T47D (cell line): ENCODE measurements at places on chromosomes 12 and 14.

GRCh38 chr14:61733972-61734371 lies 28.2 kb upstream of the SNAPC1 start:
- no peak for DNase-seq

DNA sequence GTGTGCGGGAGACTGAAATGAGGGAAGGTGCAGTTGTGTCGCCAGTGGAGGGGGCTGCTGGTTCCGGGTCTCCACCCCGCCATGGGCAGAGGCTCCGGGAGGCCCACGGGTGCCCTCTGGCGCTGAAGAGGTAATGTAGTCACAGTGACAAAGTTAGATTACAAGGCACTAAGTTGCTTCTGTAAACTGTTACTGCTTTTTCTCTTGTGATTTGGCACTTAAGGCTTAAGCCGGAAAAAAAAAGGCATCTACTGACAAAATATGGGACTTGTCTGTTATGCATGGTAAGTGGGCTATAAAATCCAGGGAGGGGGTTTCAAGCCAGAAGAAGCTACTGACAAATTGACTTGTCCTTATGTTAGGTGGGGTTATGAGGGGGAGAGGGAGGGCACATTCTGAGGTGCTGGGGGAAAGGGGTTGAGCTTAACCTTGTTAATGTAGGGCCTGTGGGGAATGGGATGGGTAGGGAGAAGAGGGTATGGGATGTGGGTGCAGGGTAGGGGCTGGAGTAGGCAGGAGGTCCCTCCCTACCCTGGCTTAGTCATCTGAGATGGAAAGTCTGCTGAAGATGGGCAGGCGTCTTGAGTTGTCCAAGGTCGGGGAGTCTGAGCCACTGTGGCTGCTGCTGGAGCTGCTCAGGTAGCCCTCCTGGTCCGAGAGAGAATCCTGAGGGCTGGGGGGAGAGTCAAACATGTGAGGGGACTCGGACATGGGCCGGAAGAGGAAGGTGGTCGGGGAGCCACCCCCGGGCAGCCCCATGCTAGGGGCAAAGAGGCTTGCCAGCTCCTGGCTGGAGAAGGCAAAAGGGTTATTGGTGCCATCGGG lies 3.7 kb downstream of the ZFP36L1 start:
- DNase-seq: no peak

- no peak for DNase-seq
Observed at GRCh38 chr12:129337413-129337812, 484.1 kb downstream of the GLT1D1 start.

GRCh38 chr12:455821-456220 lies 3.9 kb upstream of the B4GALNT3 start:
- DNase-seq: no peak

- DNase-seq: no peak
Observed at GRCh38 chr14:77043177-77043983, 14.9 kb upstream of the IRF2BPL start.

GRCh38 chr14:100019156-100019744 lies 46.0 kb upstream of the EVL start:
- DNase-seq: no peak

GRCh38 chr12:84502907-84503787 lies 409.5 kb downstream of the SLC6A15 start:
- DNase-seq: peak; percentile 44

- DNase-seq: peak; percentile 61
Observed at GRCh38 chr12:52655720-52656124, 3.7 kb upstream of the KRT2 start.

DNA sequence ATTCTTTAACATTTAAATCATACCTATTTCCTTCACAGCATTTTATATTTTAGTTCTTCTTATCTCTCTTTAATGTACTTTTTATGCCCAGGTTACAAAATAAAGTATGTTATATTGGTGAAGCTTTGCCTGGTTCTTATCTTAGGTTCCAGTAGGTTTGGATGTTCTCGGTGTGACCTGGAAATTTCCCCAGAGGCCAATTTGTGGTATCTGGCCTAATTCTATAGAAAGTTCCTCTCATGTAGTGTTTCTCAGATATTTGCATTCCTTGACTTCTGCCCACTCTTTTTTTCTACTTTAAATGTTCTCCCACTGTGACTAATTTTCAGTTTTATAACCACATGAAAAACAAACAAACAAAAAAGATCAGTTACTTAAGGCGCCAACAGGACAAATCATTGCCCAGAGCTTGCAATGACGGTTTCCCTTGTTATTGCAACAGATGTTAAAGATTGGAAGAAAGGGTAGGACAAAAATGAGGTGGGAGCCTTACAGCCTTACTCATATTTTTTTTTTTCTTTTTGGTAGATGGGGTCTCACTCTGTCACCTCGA lies 41.2 kb upstream of the PPM1H start:
- DNase-seq: no peak

DNA sequence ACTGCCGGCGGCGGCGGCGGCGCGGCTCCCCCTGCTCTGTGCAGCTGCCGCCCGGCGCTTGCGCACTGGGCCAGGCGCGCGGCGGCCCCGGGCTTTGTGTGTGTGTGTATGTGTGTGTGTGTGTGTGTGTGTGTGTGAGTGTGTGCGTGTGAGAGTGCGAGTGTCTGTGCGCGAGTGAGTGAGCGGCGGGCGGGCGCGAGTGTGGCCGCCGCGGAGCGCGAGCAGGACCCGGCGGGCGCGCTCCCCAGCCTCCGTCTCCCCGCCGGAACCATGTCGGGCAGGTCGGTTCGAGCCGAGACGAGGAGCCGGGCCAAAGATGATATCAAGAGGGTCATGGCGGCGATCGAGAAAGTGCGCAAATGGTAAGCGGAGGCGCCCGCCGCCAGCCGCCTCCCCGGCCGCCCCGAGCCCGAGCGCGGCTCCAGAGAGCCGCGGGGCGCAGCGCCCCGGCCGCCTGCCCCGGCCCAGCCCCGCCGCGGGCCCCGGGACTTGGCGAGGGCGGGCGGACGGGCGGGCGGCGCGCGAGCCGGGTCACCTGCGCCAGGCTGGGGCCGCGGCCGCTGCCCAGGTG lies at the start of gene BCL7A:
TSS of gene BCL7A (plus strand) at position 63 of the 571 bp plus-strand sequence. CDS start at position 271, 208 bp downstream.
- peak; percentile 88 for DNase-seq

DNA sequence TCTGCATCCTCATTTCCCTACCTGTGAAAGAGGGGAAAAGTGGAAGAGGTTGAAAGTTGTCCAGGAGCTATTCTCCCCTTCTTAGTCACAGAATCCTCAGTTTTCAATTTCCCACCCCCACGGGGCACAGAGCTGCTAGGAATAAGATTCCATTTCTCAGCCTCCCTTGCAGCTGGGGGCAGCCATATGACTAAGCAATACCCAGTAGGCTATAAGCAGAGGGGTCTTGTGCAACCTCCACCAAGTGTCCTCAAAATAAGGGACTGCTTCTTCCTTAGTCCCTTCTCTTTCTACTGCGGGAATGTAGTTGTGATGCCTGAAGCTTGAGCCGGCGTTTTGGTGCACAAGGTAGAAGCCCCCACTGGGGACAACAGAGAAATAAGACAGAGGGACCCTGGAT lies 40.9 kb downstream of the VWF start:
- DNase-seq: no peak

GRCh38 chr14:94001501-94002396 lies 4.6 kb downstream of the CCDC197 start:
- DNase-seq: peak; percentile 88

- DNase-seq: no peak
Observed at GRCh38 chr12:104603545-104603973, 146.8 kb downstream of the CHST11 start.
